ENCODE measurements at places on chromosomes 7 and 10.

DNA sequence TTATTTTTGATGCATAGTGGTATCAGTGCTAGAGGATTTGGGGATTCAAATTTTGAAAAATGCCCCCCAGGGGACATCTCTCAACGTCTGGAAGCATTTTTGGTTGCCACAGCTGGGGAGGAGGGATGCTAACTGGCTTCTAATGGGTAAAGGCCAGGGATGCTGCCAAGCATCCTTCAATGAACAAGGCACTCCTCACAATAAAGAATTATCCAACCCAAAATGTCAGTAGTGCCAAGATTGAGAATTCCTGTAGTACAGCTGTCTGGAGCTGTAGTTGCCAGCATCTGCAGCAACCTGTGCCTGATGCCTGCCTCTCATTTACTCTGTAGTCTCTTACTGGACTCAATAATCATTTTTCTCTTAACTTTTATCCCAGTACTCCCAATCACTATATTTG lies 53.5 kb downstream of the SEPTIN7 start:
- DNase-seq, result no peak

DNA sequence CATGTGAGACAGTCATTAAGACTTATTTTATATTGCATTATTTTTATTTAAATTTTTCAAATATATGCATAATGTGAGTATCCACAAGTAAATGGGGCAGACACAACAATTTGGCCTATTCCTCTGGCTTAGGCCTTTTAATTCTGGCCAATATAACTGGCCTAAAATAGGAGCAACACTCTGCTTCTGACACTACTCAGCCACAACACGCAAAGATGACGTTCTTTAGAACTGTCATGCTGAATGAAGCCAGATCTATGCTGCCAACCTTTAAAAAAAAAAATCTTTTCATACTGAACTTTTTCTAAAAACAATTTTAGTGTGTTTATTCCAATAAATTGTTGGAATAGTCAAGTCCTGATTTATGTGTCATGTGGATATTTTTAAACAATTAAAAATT lies 355.0 kb upstream of the BMPER start:
- DNase-seq, result no peak

DNA sequence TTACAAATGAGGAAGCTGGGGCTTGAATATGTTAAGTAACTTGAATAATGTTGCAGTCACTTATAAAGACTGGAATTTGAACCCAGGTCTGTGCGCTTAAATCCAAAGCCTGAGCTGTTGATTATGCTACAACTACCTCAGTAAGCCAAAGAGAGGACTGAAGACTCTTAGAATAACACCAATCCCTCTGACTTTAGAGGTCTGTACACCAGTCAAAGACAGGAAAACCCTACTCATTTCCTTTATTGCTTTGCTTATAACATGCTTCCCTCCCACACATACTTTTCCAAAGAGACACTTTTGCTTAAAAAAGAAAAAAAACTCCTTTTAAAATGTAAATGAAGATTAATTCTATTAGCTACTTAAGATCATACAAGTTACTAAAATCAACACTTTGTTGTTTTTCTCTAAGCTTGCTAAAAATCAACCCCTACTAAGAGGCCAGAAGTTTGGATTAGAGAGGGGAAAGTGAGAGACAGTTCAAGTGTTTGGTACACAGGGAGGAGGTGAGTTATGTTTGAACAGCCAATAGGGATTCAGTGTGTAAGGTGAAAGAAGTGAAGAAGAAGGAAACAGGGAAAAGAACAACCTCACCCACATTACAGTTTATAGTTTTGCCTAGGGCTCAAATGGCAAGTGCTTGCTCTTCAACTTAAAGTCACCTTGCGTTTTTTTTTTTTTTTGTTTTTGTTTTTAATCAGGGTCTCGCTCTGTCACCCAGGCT lies 74.8 kb downstream of the MDH2 start:
- DNase-seq, result no peak

GRCh38 chr10:3777981-3778691 lies 6.9 kb downstream of the KLF6 start:
- DNase-seq, result no peak

- DNase-seq, result no peak
Measured at GRCh38 chr10:28638392-28638791, 38.9 kb upstream of the BAMBI start.

- no peak for DNase-seq
Measured at GRCh38 chr10:53469383-53469782, 696.8 kb upstream of the MBL2 start.

DNA sequence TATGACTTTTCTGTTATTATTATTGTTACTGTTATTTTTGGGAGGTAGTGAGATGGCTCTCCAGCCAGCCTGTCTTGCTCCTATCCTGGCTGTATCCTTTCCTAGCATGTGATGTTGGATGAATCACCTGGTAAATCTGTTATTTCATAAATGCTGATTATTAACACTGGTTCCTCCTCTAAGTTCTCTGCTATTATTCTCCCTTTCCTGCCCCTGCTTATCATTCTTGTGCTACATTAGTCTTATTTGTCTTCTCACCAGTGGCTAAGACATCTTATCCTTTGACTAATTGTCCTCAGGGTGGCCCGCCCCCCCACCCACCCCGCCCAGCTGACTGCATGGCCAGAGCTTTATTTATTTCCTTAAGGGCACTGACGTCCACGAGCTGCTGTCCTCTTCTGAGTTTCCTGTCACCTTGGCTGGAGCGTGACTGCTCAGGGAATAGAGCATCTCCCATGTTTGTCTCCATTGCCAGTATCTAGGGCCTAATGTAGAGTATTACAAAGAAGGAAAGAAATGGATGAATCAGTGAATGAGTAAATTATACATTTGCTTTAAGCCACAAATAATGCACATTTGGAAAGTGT lies 110.1 kb upstream of the KLF6 start:
- no peak for DNase-seq

DNA sequence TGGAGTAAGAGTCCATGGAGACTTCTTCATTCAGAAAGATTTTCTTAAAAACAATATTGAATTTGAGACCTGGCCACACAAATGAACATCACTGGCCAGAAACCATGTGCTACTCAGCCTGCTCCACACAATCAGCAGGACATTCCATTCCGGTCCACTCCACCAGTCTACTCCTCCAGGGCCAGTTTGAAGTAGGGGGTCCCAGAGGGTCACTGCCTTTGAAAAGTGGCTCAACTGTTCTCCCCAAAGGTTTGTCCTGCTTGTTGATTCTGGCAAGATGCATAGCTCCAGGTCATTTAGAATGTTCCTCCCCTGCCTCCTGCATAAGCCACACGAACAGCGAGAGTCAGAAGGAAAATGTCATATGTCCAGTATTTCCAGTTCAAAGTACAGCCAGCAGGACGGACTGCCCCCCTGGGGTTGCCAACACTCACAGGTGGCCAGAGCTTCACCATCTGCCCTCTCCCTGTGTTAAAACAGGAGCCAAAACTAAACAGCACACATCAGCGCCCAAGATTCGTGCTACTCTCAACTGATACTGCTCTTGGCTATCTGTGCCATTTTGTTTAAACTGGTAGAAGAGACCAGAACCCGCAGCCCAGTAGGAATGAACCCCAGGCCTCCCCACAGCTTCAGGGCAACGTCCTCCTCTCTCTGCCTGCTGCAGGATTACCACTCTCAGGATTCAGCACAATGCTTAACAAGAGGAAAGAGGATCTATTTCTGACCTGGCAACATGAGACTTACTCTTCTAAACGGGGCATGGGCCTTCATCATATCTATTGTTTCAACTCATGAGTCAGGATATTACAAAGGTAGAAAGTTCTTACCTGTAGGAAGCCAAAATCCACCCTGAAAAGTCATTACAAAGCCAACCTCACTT lies 11.3 kb downstream of the GRB10 start:
- no peak for DNase-seq

GRCh38 chr10:110016039-110016438 lies 8.3 kb downstream of the ADD3 start:
- DNase-seq, result no peak

DNA sequence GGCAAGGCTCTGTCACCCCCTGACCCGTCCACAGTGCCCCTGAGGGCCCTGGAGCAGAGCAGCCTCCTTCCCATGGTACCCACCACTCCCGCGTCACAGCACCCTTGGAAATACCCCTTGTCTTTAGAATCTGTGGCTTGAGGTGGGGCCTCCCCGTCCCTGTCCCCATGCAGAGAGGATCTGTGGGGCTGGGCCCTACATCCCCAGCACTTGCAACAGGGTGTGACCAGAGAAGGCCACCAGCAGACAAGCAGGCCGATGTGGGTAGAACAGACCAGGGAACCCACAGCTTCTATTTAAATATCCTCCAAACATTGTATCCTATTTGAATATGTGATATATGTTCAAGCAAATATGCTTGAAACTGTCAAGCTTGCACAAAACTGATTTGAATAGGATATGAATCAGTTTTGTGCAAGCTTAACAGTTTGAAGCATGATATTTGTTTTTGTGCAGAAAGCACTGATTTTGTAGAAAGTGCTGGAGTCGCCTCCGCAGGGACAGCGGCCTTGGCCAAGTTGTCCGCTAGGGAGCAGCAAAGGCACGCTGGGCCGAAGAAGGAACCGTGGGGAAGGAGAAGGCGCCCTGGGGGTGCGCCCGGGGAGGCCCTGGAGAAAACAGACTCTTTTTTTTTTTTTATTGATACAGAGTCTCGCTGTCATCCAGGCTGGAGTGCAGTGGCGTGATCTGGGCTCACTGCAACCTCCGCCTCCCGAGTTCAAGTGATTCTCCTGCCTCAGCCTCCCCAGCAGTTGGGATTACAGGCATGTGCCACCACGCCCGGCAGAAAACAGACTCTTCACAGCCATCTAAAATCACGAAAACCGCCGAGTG lies 2.2 kb downstream of the CFAP46 start:
- DNase-seq, result no peak

DNA sequence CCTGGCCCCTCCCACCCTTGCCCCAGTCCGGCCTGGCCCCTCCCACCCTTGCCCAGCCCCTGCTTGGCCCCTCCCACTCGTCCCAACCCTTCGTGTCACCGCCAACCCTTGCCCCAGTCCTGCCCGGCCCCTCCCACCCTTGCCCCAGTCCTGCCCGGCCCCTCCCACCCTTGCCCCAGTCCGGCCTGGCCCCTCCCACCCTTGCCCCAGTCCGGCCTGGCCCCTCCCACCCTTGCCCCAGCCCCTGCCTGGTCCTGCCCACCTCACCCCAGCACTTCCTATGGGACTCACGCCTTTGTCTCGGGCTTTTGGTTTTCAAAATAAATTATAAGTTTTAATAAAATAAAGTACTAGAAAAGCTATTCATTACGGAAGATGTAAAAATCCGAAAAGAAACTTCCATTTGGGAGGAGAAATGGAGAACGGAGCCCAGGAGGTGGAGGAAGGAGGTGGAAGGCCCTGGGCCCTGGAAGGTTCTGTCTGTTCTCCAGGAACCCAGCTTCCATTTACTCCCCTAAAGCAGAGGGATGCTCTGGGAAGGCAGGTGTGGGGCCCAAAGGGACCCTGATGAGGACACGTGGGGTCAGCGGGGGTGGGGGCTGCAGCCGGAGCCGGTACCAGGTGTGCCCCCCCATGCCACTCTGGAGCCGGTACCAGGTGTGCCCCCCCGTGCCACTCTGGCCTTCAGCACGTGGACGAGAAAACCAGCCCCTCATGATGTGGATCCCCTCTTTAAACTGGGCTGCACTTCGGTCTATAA lies 52.2 kb downstream of the PWWP2B start:
- no peak for DNase-seq

DNA sequence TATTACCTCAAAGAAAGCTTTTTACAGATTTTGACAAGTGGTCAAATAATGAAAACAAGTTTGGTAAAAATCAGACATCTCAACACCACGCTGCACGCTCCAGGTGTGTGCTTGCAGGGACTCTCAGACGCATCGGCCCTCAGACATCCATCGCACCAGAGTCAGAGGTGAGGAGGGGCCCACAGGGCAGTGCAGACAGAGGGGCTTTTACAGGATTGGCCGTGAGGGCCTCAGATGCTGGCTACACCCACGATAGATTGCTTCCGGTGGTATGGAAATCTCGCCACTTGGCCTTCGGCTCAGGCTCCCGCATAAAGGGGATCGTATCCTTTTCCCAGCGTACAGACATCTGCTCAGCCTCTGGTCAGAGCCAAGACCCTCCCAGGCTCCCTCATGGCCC lies 72.1 kb downstream of the TCERG1L start:
- DNase-seq, result no peak

DNA sequence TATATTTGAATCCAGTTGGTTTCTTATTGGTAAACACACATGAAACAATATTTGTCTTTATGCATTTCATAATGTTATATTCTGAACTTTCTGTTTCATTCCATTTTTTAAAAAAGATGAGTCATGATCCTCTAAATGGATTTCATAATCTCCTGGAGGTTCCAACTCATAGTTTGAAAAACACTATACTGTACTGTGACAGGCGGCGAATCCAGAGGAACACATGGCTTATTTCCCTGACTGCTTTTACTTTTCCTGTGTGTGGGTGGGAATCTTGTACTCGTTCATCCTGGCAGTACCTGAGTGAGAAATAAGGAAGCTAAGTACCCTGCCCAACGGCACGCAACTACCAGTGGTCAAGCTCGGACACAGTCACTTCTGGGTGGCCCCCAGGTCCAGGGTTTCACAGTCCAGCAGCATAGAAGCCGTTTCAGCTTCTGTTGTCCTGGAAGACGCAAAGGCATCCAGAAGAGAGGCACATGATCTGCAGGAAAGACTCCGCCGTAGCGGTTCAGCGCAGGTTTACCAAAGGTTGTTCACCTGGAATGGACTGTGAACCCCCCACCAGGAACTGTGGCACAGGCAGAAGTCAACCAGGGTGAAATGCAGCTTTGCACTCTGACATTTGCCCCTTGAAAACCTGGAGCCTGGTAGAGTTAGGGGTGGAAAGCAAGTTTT lies 117.7 kb downstream of the CCNY start:
- no peak for DNase-seq

GRCh38 chr10:82572744-82573143 lies 697.8 kb downstream of the NRG3 start:
- no peak for DNase-seq

GRCh38 chr10:102064503-102064867 lies 664 bp upstream of the HPS6 start:
- no peak for DNase-seq

DNA sequence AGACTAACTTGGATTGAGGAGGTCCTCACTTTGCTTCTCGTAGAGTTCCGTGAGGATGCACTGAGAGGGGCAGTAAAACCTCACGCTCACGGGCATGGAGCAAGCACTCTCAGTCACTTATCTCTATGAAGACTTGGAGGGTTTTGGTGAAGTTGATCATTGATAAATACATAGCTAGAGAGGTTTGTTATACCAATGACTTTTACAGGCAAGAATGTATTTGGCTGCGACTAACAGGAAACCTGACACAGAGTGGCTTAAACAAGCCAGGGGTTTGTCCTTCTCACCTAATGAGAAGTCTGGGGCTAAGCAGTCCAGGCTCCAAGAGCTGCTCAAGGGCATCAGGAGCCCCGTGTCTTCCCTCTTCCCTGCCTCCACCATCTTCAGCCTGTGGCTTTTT lies 6.1 kb downstream of the BICC1 start:
- no peak for DNase-seq

GRCh38 chr10:133385214-133385613 lies 6.2 kb downstream of the PAOX start:
- DNase-seq, result no peak

- no peak for DNase-seq
Measured at GRCh38 chr10:131092386-131092785, 219.1 kb downstream of the TCERG1L start.

DNA sequence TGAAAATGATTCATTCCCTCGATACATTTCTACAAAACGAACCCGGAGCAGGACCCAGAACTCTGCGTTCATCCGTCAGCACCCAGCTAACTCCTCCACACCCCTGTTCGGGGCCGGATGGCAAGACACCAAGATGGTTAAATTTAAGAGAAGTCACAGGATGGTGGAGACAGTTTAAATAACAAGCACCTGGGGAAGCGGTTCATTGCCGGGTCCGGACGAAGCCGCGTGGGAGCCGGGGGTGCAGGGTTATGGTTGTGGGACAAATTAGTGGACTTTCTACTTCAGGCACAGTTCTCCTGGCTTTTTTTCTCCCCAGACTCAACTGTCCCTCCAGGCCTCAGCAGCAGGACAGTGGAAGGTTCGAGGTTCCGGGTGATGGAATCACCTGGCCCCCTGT lies 45.4 kb downstream of the ASB13 start:
- no peak for DNase-seq

Measured in cortex of kidney (tissue), 1 donor.